ENCODE measurements at places on chromosomes 7 and 10.

- no peak for DNase-seq
Observed at GRCh38 chr7:73427902-73428787, 5.4 kb upstream of the FZD9 start.

GRCh38 chr7:69476416-69476815 lies 121.9 kb upstream of the AUTS2 start:
- DNase-seq = no peak

GRCh38 chr7:75650062-75650461 lies 88.7 kb downstream of the HIP1 start:
- no peak for DNase-seq

GRCh38 chr7:82729172-82730030 lies 285.8 kb upstream of the CACNA2D1 start:
- no peak for DNase-seq

GRCh38 chr10:115018185-115018931 lies 74.8 kb upstream of the ATRNL1 start:
- DNase-seq = no peak

DNA sequence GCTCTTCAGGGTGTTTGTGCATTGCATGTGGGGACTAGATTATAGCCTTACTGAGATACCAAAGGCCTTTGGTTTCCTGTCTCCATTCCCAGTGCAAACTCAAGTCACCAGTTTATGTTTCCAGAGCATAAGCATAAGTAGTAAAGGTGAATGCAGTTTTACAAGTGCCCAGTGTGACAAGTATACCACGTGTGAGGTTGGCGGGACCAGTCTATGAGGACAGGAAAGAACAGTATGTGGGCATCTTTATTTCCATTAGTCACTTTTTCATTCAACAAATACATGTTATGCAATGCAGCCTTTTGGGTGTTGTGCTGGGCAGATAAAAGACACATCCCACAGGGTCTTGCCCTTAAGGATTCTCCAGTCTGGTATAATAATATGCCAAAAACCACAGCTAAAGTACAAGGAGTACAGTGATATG lies 146.5 kb downstream of the ARID5B start:
- no peak for DNase-seq

DNA sequence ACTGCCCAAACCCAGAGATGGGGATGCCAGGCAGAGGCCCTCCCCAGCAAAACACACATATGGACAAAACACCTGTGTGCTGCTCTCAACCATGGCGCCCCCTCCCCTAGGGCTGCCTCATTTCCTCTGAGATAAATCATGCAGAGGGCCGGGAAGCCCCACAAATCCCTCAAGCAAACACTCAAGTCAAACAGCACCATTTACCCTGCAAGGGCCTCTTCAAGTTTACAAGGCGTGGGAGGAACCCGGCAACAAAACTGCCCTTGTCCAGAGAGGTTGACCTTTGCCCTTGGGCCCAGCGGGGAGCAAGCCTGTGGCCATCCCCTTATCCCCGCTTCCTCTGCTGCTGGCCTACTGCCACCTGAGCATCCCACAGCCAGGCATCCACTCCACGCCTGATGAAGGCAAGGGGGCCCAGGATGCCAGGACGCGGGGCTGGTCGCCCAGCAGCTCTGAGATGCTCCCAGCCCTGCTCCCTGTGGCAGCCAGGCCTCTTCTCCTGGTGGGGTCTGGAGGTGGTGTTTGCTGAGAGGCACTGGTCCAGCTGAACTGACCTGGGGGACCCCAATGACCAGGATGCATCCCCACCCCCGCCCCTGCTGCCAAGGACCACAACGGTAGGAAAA lies 77.4 kb downstream of the DLG5 start:
- DNase-seq = no peak

- no peak for DNase-seq
Observed at GRCh38 chr10:124270530-124271327, 148.0 kb downstream of the OAT start.

- DNase-seq = no peak
Observed at GRCh38 chr10:27225642-27226257, 14.8 kb downstream of the ACBD5 start.

- no peak for DNase-seq
Observed at GRCh38 chr10:97777143-97777542, 5.3 kb upstream of the SFRP5 start.
